NCI-H774 (cell line): ENCODE measurements at places on chromosomes 6 and 20.

DNA sequence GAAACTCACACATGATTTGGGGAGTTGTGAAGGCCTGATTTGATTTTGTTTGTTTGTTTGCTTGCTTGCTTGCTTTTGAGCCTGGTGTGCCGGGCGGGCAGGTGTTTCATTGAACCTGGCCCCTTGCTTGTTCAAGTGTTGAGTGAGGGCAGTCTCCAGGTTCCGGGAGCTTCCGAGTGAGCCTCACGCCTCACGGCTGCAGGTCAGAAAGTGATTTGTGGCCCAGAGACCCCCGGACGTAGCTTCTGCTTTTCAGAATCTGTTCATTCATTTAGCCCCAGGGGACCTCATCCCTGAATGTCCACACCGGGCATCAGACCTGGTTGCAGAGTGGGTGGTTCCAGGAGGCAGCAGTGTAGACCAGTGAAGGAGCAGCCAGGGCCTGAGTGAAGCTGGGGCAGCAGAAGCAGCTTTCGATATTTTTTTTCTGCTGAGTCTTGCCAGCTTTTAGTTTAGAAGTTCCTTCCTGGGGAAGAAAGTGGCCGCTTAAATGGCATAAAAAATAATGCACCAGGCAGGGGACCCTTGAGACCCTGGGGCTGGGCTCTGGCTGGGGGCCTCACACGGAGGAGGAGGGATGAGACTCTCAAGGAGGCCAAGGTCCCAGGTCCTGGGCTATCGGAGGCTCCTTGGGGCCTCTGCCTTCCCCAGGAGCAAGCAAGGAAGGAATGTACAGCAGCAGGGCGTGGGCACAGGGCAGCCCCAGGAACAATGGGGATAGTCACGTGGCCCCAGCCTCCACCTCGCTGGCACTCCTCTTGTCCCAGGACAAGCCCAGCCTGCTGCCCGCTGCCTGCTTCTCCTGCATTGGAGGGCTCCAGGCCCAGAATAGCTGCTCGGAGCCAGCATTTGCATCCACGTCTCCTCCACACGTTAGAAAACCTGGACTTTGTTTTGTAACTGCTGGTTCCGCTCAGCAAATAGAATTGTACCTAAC, 89.2 kb upstream of the BHLHE23 start:
- DNase-seq, result no peak

- no peak for DNase-seq
Observed at GRCh38 chr6:36625158-36625919, 31.2 kb downstream of the SRSF3 start.

GRCh38 chr20:21125072-21125848, 622 bp upstream of the KIZ start:
- DNase-seq, result peak; percentile 39

GRCh38 chr6:444653-445275, 53.2 kb downstream of the IRF4 start:
- no peak for DNase-seq

DNA sequence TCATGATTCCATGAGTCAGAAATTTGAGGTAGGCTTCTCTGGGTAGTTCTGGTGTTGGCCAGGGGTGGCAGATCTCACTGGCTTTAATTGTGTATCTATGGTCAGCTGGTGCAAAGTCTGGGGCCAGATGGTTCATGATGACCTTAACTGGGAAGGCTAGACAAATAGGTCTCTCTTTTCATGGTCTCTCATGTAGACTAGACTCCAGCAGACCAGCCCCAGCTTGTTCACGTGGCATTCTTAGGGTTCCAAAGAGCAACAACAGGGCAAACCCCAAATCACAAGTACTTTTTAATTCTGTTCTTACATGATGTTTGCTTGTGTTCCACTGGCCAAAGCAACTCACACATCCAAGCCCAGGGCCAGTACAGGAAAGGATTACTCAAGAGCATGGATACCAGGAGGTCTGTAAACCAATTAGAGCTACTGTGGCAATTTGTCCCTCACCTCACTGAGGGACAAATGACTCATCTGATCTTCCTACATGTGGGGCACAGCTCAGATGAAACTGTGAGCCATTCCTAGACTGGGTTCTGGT, 79.5 kb upstream of the PBOV1 start:
- DNase-seq, result no peak

GRCh38 chr6:15941168-15941567, 187.7 kb upstream of the MYLIP start:
- no peak for DNase-seq

GRCh38 chr6:20687494-20687893, 153.2 kb downstream of the CDKAL1 start:
- no peak for DNase-seq

- no peak for DNase-seq
Observed at GRCh38 chr20:32539026-32539816, 45.9 kb downstream of the NOL4L start.

GRCh38 chr20:41818991-41819390, 200.8 kb upstream of the CHD6 start:
- no peak for DNase-seq

GRCh38 chr20:63617876-63618265, 9.0 kb downstream of the GMEB2 start:
- DNase-seq, result no peak

DNA sequence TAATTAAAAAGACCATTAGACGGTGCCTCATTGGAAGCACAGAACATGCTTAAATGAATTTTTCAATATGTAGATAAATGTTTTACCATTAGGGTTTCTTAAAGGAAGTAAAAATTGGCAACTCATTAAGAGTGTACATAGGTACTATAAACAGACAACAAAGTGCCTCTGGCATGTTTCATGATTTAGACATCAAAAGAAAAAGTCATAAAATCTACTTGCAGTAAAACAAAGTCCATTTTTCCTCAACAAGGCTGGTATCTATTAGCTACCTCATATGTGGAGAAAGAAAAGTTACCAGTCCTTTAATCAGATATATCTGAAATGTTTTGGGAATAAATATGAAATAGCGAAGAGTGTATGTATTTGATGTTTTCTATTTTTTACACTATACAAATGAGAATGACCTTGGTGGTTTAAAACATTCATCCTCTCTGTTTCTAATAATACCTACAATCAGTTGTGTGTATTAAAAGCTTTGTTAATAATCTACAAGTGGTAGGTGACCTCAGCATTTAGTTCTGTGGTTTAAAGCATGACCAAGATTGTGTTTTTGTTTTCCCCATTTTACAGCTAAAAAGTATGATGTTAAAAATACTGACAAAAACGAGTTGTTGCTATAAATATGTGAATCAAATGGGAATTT, 87.5 kb downstream of the HDGFL1 start:
- no peak for DNase-seq

- DNase-seq, result no peak
Observed at GRCh38 chr20:4111440-4112411, 96.4 kb upstream of the RNF24 start.

- no peak for DNase-seq
Observed at GRCh38 chr20:63775096-63775978, 35.8 kb downstream of the SLC2A4RG start.

DNA sequence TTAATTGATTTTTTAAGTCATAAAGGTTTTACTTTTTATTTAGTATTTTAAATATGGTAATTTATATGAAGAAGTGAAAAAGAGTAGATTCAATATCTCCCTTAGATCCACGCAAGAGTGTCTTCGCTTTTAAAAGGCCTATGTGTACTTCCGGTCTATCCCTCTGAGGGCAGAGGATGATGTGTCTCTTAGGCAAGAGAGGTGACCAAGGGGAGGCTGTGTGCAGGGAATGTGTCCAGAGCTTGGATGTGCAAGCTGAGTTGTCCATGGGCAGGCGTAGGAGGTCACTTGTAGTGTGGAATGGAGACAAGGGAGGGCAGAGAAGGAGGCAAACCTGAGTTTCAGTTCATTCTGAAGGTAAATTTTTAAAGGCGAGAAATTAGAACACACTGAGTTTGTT, 113.9 kb downstream of the CRYBG1 start:
- no peak for DNase-seq

- DNase-seq, result no peak
Observed at GRCh38 chr6:25351485-25351884, 72.3 kb downstream of the CARMIL1 start.

GRCh38 chr20:23043376-23043775, 6.1 kb downstream of the THBD start:
- no peak for DNase-seq

DNA sequence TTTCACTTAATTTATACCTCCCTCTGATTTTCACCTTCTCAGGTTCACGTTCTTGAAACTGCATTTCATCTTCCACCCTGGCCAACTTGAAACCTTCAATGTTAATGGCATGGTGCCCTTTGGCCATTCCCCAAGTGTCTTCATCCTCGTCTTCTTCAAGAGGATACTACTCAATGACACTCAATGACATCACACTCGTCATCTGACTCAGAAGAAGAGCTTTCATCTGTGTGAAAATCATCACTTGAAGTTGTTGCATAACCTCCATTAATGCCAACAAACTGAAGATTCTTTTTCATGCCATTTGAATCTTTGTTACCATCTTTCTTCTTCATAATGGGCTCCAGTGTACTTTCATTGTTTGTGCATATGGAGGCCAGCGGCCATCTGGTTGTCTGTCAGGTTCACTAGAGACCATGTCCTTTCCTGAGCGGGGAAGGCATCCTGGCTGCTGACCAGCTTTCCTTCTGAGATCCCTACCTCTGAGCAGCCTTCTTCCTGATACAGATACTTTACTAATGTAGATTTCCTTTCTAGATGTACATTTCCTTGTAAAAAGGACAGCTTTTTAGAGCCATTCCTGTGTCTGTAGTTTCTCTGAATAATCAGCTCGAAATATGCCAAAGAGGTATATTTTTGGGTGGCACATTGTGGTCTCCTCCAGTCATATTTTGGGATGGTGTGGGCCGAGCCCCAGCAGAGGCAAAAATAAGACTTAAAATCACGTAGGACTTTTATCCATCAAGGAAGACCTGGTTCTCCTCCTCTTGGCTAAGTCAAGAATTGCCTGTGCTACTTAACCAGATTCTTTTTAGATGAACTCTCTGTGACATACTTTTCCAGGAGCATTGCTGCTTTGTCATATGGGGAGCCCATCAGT, 21.3 kb downstream of the TRMT6 start:
- no peak for DNase-seq

DNA sequence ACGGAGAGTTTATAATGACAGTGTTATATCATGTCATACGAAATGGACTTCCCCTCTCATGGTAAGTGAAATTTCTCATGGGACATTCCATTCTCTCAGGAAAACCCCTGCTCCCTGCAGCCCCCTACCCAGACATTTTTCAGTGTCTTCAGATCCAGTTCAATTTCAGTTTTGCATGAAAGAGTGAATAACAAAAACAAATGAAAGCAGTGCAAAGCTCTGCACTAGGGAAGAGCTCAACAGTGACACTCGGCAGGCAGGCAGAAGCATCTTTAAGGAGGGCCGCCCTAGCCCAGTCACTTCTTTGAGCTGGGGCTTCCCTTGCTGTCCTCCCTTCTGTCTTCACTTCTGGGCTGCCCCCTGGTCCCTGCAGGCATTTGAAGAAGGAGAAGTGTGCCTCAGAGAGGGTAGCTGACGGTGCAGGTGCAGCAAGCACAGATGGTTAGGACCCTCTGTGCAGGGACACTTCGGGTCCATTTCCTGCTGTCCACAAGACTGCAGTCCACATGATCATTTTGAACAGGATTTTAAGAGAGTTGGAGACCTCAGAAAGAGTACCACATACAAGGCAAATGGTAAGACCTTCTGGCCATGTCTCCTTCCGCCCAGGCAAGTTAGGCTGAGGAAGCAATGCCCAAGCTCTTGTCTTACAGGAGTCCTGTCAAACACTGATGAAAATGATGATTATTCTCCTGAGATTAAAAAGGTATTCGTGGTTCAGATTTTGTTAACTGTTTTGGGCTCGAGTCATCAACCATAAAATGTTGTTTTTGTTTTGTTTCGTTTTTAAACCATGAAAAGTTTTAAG, 5.4 kb upstream of the DUSP22 start:
- DNase-seq, result no peak

DNA sequence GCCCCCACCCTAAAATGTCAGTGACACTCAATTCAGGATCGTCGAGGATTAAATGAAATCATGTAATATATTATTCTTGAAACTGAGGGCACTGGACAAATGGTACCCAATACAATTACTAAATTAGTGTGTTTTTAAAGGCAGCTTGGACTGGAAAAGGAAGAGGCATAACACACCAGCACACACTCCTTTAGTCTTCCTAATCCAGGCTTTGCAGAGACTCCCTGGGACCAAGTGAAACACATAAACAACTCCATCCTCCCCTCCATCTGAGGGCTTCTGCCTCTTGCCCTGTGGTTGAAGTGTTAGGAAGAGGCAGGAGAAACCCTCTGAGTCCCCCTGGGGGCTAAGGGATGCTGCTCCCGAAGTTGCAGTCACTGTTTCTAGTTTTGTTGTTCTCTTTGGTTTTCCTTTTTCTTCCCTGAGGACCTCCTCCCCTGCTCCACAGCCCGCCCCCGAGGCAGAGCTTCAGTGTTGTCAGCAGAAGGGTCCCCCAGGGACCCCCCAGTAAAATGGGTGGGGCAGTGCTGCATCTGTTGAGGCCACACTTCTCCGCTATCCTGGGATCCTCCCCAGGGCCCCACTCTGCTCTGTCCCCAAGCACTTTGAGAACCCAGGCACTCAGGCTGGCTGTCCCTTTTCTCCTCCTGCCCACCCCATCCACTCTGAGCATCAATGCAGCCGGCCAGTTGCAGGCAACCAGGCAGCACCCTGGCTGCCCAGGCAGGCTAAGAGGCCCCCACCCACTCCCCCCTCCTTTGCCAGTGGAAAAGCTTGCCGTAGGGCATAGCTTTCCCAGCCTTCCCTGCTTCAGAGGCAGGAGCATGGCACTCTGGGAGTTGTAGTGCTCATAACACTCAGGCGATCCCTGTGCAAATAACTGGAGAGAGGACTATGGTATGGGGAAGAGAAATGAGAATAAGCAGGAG, 5.9 kb downstream of the TMEM63B start:
- DNase-seq, result peak; percentile 38

- DNase-seq, result no peak
Observed at GRCh38 chr6:39419607-39420006, 97.1 kb upstream of the KCNK16 start.

GRCh38 chr6:167094820-167095637, 27.9 kb upstream of the CCR6 start:
- no peak for DNase-seq

GRCh38 chr20:31497838-31498540, 16.3 kb upstream of the HM13 start:
- no peak for DNase-seq

GRCh38 chr20:38134427-38135270, 30.4 kb downstream of the TGM2 start:
- no peak for DNase-seq

- no peak for DNase-seq
Observed at GRCh38 chr20:4113615-4114603, 98.6 kb upstream of the RNF24 start.

DNA sequence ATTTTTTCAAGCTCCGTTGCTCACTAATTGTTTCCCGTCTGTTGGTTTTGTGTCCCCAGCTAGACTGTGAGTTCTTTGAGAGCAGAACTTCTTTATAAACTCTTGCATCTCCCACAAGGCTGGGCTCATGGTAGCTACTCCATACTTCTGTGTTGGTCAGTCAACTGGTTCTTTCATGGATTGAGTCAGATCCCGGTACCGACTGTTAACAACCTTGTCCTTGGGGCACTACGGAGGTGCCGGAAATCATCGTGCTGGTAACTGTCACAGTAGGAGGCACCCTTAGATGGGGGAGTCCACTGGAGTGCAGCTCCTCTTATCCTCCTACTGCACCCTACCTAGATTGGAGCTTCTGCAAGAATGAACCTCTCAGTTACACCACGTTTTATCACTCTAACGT, 8.6 kb upstream of the STX16 start:
- DNase-seq, result no peak
